Brain pericyte (primary cell): ENCODE measurements at places on chromosomes 3 and 15.

DNA sequence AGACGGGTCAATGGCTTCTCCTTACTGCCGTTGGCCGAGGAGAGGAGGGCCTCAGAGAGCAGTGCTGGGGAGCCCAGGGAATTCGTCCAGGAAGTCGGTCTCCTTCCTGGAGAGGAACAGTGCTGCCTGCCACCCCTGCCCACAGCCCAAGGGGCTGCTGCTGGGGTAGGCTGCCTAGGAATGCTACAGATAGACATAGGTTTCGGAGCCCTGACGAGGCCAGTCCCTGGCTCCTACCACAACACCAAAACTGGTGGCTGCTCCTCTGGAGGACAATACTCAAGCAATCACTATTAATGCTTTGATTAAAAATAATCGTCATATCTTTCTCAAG, 30.5 kb downstream of the ANP32A start:
- no peak for DNase-seq

DNA sequence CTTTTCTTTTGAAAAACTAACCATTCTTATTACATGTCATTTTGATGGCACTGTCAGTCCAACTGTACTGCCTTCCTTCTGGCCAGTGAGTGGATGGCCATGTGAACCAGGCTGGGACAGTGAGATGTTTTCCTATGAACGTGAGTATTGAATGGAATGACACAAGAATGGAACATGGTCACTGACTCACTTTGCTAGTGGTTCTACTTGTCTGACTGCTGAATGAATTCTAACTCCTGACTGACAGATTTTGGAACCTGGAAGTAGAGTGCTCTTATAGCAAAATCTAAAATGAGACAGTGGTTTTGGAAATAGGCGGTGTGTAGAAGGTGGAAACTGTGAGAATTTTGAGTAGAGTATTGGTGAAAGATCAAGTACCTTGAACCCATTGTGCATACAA, 606.9 kb upstream of the KCNMB2 start:
- no peak for DNase-seq

GRCh38 chr15:31504462-31504839, 177.8 kb downstream of the KLF13 start:
- DNase-seq: no peak

GRCh38 chr3:25781145-25781757, 2.0 kb downstream of the NGLY1 start:
- no peak for DNase-seq

DNA sequence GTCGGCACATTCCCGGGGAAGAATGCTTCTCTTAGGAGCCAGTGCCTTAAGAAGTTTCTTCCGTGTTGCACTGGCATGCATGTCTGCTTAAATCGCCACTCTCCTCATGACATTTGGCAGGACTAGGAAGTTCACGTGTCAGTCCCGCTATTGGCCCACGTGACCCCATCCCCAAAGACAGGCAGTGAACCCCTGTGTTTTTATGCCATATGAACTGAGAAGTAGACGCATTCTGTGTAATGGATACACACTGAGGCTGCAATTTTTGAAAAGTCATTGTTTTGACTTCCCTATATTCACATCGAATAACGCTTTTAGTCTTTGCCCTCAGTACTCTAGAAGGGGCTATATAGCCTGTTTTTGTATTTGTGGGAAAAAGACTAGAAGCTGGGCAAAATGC, 125.6 kb upstream of the TBL1XR1 start:
- DNase-seq: no peak
